ENCODE measurements at places on chromosomes 5 and 9. TPM values are rescaled to one million over a fixed set of nuclear protein-coding genes. Genes with fewer than 3 reads are reported as not detected.

ENG gene
- 22.7 TPM for total RNA-seq

AK3 gene
- total RNA-seq: 122 TPM

PCDH12 gene
- 6.2 TPM for total RNA-seq

PCDHGB4 gene
- total RNA-seq: 6.1 TPM

LCP2 gene
- total RNA-seq: 12.2 TPM

PPP1R26 gene
- 12.7 TPM for total RNA-seq

PROB1 gene
- total RNA-seq: 0.36 TPM

FAT2 gene
- not detected for total RNA-seq
